ENCODE measurements at places on chromosomes 13 and 19.

- DNase-seq = no peak
Observed at GRCh38 chr13:40597735-40598365, 68.6 kb downstream of the FOXO1 start.

DNA sequence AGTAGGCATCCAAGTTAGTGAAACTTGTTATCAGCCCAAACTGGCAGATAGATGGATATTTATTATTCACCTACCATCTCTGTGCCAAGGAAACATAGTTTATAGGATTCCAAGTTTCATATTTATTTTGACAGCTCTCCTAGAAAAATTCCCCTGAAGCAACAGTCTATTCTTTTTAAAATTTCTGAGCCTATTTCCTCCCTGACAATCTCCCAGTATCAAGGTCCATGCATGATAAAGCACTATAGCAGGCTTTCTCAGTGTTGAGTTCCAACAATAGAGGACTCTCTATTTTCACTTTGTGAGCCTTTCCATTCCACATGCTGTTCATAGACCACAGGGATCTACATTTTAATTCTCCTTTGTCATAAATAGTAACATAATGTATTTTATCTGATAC, 312.6 kb downstream of the SLITRK6 start:
- DNase-seq = no peak

DNA sequence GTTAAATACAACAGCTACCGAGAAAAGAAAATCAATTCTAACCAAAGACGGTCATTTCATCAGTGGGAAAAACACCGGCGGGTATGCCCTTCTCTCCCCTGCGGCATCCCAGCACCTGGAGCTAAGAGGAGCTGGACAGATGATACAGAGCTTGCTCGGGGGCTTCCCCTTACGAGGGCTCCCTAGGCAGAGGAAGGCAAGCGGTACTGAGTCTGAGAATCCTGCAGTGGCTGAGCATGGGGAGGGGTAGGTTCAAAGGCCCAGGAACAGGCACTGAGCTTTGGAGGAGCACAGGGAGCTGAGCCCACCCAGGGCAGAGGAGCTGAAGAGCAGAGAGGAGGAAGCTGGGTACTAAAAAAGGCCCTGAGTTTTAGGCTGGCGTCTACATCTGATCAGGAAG, 12.7 kb downstream of the STK24 start:
- no peak for DNase-seq

DNA sequence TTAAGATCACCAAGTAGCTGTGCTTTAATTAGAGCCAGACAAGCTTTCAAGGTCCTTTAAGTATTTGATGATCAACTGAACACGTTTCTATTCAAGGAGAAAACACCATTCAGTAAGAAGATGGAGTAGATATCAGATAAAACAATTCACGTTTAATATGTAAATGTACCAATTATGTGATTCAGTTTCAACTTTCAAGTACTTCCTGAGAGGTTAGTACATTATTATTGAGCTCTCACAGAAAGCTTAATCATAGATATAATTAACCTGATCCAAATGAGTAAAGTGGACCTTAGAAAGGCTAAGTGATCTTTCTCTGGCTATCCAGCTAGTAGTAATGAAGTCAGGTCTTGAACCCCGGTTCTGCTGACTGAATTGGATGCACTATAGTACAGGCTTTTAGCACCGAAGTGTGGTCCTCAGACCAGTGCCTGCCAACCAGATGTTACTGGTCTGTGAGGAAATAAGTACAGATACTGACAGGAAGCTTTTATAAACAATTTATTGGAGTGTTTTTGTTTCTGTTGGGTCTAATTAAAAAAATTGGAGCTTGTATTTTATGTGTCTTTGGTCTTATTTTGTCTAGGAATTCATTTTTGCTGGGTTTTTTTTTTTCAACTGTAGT, 10.2 kb downstream of the CLN5 start:
- no peak for DNase-seq

- DNase-seq = no peak
Observed at GRCh38 chr19:43510713-43511112, 6.2 kb upstream of the PHLDB3 start.

GRCh38 chr19:7460562-7460966, 28.3 kb downstream of the PEX11G start:
- peak; percentile 53 for DNase-seq

DNA sequence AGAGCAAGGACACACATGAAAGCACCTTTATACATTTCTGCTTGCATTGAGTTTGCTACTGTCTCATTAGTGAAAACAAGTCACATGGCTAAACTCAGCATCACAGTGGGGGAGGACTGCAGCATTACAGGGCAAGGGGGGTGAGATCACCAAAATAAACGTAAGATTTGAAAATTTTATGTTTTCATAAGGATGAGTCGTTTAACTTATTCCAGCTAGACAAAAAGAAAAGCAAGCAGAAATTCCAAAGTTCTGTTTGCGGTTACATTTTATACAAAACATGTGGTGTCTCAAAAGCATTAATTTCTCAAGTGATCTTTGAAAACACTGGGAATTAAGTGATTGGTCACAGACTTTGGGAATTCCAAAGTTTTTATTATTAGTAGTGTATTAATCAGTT, 261.4 kb upstream of the RXFP2 start:
- no peak for DNase-seq

DNA sequence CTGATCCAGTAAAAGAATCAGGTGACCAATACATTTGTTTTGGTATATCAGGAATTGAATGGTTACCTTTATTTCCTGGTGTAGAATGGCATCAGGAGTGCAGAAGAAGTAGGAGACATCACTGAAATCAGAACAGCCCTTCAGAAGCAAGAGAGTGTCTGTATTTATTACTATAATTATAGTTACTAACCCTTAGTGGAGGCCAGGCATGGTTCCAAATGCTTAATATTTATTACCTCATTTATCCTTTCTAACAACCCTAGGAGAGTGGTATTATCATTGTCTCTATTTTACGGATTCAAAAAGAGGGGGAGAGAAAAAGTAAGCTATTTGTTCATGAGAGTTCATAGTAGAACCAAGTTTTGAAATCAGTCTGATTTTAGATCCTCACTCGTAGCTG, 1292.9 kb downstream of the PCDH9 start:
- no peak for DNase-seq

All from H54 (cell line).